Nephron progenitor cell (in vitro differentiated cells): ENCODE measurements at places on chromosomes 1 and 21.

GRCh38 chr21:42661688-42662429 lies 8.4 kb downstream of the PDE9A start:
- DNase-seq, result no peak

DNA sequence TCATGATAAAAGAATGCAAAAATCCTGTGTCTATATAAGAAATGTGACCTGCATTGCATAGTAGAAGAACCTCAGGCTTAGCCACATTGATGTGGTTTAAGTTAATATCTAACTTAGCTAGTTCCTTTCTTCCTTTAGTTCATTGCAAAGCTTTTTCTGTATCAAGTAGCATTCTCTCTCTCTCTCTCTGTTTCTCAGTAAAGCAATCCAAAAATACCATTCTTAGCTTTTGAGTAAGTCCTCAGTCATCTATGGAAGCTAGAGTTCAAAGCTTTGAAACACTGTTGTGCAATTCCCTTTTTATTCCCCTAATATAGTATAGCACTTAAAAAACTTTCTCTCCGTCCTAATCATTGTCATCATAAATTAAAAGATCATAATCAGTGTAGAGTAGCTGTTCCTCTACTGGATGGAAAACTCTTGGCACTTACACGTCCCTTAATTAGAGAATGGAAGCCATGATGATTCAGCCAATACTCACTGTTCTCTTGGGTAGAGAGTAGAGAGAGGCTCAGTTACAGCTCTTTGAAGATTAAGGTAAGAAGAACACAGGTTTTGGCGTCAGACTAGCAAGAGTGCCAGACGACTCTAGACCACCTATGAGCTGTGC lies 350.3 kb upstream of the LYPLAL1 start:
- DNase-seq, result no peak

DNA sequence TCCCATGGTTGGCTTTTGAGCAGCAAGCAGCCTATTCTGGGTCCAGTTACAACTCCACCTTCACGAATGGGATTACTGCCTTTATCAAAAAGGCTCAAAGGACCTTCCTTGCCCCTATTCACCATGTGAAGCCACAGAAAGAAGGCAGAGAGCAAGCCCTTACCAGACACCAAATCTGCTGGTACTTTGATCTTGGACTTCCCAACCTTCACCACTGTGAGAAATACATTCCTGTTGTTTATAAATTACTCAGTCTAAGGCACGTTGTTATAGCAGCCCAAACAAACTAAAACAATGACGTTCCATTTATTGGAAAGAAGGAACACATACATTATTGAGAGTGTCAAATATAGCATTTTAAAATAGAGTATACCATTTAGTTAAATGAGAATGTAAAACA lies 1557.9 kb downstream of the PLA2G4A start:
- no peak for DNase-seq

DNA sequence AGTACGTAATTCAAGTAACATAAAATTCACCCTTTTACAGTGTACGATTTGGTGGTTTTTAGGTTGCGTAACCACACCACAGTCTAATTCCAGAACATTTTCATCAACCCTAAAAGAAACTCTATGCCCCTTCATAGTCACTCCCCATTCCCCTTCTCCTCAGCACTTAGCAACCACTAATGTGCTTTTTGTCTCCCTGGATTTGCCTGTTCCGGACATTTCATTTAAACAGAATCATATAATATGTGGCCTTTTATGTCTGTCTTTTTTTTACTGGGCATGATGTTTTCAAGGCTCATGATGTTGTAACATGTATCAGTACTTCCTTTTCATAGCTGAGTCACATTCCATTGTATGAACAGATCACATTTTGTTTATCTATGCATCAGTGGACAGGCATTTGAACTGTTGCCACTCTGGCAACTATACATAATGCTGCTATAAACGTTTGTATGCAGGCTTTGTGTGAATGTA lies 20.8 kb downstream of the OBSCN start:
- no peak for DNase-seq

- no peak for DNase-seq
Observed at GRCh38 chr1:71967670-71968069, 314.7 kb downstream of the NEGR1 start.
